ENCODE measurements at places on chromosomes 6 and 20.
A peak's percentile ranks its signal among the peaks of the same experiment; 100 is the strongest.

GRCh38 chr6:42158631-42159030, 14.5 kb upstream of the GUCA1A start:
- DNase-seq: no peak

- no peak for DNase-seq
Measured at GRCh38 chr6:34412643-34413214, 13.1 kb downstream of the RPS10 start.

- no peak for DNase-seq
Measured at GRCh38 chr6:71034563-71035345, 77.9 kb upstream of the B3GAT2 start.

DNA sequence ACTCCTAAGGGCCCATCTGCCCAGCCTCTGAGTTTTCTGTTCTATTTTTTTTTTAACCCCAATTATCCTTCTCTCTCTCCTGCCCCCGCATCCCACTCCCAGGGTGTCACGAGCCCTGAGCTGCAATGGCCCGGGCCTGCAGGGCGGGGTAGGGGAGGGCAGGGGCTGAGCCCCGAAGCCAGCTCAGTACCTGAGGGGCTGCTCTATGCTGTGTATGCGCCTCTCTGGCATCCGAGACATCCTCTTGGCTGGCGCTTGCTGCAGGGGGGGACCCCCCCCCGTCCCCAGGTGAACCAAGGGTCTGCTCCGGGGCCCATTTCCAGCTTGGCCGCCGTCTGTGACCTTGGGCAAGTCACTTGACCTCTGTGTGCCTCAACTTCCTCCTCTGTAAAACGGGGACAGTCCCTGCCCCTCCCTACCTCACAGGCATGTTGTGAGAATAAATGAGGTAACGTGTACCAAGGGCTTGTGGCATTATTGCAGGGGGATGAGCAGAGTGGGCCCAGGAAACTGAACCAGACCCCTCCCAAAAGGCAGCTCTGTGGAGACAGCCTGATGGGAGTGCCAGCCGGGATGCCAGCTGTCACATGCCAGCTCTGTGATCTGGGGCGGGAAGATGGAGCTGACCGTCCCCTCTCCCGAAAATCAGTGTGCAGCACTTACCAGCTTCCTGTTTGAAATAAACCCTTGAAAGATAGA, 13.0 kb upstream of the MYL9 start:
- no peak for DNase-seq

- no peak for DNase-seq
Measured at GRCh38 chr6:147774856-147775255, 266.4 kb downstream of the SAMD5 start.

- no peak for DNase-seq
Measured at GRCh38 chr6:150142097-150142669, 661 bp upstream of the PPP1R14C start.

- no peak for DNase-seq
Measured at GRCh38 chr6:128886706-128887105, 3.8 kb downstream of the LAMA2 start.

- DNase-seq: no peak
Measured at GRCh38 chr6:21710908-21711627, 117.5 kb downstream of the SOX4 start.

DNA sequence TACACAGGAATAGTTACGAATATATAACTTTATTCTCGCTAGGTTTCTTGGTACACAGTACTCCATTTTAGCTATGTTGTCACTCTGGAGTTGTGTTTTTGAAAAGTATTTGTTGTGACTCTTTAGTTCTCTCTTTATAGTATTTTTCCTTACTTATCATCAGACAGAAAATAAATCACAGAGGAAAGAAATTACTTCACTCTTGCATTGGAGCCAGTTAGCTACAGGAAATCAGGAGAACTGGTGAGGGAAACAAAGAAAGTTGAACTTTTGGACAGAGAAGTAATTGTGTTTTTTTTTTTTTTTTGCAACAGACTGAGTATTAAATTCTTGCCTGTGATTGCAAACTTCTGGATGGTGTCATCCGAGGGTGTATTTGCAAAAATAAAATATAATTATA, 33.9 kb downstream of the DSE start:
- no peak for DNase-seq

DNA sequence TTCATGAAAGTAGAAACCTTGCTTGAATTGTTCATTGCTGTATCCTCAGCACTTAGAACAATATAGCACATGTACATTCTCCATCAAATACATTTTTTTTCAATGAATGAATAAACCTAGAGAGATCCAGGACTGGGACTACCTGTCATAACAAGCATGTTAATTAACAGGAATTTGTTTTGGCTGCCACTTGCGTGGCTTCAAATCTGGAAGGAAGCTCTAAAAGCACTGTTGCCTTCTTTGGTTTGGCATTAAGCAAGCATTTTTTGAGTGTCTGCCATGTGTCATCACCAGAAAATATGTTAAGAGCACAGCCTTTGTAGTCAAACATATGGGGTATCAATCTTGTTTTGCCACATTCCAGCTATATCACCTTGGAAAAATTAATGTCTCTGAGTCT, 131.9 kb upstream of the BACH2 start:
- DNase-seq: no peak

DNA sequence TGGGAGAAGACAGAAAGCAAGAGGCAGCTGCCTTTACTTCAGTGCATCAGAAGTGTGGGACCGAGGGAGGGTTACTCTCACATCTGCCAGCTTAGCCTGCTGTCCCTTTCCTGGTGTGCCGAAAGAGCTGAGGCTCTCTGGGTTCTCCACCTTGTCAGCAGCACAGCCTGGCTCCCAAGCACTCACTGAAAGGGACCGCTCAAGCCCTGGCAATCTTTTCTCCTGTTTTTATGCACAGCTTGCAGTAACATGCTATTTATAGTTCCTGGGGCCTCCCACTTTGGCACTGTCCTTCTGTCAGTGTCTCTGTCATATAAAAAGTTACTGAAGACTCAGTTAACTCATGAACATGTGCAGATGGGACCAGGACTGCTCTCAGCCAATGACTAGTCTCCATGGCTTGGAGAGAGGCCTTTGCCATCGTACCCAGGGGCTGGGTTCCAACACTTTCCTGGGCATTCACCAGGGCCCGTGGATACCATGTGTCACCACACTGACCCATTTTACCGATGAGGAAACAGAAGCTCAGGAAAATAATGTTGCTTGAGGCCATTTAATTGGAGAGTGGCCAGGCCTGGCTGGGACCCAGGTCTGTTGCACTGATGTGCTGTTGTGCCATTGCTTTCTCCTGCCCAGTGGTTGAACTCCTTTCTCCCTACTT, 46.2 kb downstream of the PANK2 start:
- no peak for DNase-seq

DNA sequence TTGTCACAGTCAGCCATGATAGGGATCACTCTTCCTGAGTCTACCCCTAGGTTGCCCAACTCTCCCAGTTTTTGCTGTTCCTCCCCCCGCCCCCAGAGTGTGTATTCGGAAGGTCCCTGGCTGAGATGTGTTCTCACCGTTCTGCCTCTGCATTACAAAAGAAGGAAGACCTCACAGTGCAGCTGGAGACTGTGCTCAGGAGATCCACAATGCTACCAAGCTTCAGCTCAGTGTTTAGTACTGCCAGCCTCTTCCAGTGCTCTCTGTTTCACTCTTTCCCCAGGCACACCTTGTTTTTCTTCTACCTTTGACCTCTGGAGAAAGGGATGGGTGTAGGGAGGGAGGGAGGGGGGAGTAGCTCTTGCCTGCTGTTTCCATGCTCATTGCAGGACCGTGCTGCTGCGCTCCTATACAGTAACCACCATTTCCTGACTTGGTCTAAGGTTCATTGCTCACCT, 13.4 kb upstream of the MOCS1 start:
- no peak for DNase-seq

GRCh38 chr6:30327232-30327746, 562 bp downstream of the TRIM39 start:
- no peak for DNase-seq

DNA sequence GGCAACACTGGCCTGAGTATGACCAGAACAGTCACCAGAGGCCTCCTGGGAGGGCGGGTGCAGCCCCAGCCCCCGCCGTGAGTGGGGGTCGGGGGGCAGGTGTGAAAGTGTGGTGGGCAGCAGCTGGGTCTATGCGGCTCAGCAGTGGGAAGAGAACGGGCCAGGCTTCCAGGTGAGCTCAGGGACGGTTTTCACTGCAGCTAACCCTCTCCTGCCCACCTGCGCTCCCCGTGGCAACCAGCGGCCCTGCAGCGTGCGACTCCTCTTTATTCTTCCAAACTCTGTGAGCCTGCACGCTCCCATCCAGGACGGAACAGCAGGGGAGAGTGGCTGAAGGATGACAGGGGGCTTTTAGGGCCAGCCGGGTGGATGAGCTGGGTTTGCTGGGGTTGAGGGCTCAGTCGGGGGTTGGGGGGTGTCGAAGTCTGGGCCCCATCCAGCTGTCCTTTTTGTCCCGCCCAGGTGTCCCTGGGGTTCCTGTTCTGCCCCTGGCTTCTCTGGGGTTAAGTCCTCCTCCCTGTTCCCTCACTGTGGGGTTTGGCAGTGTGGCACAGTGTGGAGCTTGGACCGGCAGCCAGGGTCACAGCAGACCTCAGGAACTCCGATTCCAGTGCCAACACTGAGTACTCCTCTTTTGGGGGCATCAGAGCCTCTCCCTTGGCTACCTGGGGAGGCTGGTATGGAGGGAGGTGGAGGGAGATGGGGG, 859 bp upstream of the BIRC7 start:
- peak; percentile 40 for DNase-seq

DNA sequence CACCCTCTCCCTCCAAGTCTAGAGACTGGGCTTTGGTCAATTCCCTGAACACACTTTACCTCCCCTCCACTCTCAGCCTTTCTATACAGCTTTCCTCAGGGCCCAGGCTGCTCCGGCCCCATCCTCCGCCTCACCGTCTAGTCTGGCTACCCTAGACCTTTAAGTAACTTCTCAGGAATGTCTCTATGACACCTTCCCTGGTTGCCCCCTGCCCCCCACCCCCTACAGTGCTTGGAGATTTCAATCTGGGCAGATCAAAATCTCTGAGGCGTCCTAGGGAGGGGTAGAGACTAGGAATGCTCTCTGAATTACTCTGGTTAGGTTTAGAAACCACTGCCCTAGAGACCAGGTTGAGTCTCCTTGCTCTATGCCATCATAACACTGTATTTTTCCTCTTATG, 6.1 kb downstream of the UBE2J1 start:
- no peak for DNase-seq

GRCh38 chr6:149368065-149368464, 32.0 kb upstream of the SUMO4 start:
- no peak for DNase-seq

- DNase-seq: peak; percentile 59
Measured at GRCh38 chr20:51661609-51662178, 106.5 kb downstream of the ATP9A start.

DNA sequence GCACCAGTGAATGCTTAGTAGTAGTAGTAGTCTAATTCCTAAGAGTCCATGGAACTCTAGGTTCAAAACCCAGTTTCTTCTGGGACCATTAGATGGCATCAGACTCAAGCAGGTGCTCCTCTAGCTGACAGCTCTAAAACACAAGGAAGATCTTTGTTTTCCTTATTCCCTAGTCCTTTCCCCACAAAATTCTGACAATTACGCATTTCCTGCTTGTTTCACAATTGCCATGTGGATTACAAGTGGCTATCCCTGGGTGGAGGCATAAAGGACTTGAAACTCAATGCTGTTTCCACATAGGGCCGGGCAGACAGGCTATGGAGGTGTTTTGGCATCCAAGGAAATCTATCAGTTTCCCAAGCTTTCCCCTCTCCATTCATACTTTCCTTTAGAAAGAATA, 9.2 kb upstream of the HLA-DOB start:
- no peak for DNase-seq

DNA sequence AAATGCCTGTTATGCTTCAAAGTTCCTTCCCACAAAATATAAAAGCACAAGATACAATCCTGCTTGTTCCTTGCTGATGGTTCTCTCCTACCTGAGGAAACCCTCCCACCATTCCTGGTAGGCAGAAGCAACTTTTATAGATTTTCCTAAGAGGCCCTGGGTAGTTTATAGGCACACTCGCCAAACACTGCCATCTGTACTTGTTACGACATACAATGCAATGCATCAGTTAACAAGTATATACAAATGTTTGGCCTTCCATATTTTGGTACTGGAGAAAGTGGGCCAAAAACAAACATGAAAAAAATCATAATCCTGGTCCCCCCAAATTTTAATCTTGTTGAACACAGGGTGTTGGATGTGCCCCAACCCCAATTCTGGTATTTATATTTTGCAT, 16.6 kb downstream of the MCM9 start:
- DNase-seq: no peak

DNA sequence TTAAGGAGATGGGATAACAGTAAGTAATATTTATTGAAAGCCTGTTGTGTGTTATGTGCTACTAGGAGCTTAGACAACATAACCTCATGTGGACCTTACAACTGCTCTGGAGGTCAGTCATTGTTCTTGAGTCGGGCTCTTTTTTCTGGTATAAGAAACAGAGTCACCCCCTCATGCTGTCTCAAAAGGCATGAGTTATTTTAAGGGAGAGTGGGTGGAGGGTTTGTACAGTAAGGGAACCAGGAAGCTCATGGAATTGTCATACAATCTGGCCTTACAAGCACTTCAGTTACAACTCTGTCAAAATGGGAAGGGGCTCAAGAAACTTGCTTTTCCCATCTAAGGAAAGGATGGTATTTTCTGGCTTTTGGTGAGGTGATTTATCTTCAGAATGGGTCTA, 16.5 kb upstream of the DSE start:
- no peak for DNase-seq

DNA sequence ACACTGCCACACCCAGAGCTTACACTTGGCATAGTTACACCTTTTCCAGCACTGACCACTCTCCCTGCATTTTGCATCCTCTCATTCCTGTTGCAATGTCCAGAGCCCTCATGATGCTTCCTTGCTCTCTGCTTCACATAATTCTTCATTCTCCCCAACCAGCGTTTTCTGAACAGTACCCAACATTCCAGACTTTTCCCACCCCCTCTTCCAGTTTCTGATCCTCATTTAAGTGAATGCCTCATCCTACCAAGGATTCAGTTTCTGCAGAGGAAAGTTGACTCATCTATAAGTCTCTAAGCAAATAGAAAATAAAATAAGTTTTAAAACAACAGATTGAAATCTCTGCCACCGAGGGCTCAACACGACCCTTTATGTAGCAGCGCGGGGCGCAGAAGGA, 321.3 kb upstream of the TCF21 start:
- no peak for DNase-seq

- no peak for DNase-seq
Measured at GRCh38 chr6:148566664-148567350, 180.0 kb upstream of the UST start.

DNA sequence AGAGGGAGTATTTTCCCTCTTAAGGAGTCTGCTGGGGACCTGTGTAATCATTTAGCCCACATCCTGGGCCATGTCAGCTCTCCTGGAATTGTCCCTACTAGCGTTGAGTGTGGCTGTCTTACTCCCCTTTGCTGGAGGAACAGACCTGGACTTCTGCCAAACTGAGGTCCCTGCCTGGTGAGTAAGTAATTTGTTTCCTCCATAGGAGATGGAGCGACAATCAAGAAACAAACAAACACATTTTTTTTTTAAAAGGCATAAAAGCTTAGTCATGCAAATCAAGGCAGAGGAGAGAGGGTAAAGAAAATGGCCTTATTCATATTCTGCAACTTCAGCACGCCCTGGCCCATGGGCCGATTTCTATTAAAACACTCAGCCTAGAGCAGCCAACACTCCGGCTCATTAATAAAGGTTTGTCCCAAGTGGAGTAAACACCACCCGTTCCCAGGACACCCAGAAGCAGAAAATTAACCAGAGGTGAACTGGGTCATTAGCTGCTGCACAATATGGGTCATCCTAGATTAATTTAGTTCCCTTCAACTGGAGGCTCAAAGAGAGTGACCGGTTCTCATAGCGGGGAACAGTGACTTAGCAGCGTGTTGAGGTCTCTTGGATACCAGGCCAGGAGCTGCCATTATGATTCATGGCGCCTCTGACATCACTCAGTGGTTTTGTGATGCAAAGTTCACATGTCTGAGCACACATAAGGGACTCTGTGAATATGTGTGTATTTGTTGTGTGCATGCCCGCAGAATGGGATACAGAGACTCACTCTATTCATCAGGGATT, 165.0 kb upstream of the SULF2 start:
- DNase-seq: no peak

All from stimulated activated CD8-positive, alpha-beta memory T cell treated with anti-CD3 and anti-CD28 coated beads, Interleukin-4, amount 100 ng/mL, for 48 hours (primary cell).